H1 (cell line): ENCODE measurements at places on chromosomes 12 and 14.

DNA sequence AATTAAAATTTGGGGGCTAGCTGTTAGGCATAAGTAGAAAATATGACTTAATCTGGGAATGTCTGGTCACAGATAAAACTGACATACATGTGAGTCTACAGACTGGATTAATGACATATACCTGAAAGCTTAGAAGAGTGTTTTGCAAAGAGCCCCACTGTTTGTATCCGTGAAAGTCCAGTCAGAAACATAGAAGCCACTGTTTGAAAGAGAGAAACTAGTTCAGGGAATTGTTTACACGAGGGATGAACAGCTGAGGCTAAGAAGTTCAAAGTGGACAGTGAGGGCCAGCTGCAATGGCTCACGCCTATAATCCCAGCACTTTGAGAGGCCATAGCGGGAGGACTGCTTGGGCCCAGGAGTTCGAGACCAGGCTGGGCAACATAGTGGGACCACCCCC is 36.2 kb upstream of the SGPP1 start:
- no peak for DNase-seq

DNA sequence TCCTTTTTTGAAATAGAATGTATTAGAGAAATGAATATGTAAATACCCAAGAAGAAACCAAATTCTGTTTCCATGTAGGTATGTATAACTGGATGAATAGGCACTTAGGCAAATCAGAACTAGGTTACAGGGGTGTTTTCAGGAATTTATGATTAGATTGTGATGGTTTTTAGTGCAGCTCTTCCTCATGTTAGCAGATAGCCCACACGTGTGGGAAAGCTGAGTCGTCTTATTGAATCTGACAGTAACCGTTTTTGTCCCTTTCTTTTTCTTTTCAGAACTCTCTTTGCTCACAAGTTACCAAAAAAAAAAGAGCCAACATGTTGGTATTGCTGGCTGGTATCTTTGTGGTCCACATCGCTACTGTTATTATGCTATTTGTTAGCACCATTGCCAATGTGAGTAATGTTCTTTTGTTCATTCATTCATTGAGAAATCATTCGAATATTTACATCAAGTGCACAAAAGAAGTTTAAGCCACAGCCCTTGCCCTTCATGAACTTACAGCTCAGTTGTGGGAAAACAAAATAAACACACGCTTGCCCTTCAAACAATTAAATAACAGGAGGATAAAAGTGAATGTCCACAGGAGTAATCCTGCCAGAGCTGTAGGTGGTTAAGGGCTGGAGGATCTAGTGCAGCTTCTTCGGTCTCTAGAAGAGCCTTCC is 14.8 kb downstream of the EMP1 start:
- DNase-seq: no peak

- DNase-seq: no peak
Measured at GRCh38 chr12:58455136-58455535, 465.2 kb downstream of the LRIG3 start.

- no peak for DNase-seq
Measured at GRCh38 chr14:99258341-99258861, 13.6 kb downstream of the BCL11B start.

GRCh38 chr14:75277815-75278421 is 710 bp upstream of the FOS start:
- DNase-seq: no peak

- DNase-seq: no peak
Measured at GRCh38 chr12:126554625-126555024, 1489.4 kb downstream of the AACS start.

GRCh38 chr12:21773263-21773741 is 1.2 kb downstream of the KCNJ8 start:
- DNase-seq: peak; percentile 21

DNA sequence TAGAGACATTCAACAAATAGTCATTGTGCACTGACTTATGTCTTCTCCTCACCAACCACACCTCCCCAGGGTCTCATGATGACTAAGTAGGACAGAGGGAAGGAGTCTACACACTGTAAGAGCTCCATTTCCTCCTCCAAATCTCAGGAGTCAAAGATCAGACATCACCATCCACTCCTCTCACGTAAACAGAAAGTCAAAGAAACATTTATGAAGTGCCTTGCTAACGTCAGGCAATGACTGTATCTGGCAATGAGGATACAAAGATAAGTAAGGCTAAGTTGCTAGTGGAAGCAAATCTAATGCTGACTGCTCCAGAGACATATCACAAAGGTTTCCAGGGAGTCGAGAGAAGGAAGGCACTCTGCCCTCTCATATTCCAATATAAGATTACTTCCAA is 88.9 kb downstream of the SLC2A13 start:
- no peak for DNase-seq

GRCh38 chr12:126189856-126190255 is 1124.6 kb downstream of the AACS start:
- no peak for DNase-seq
